PC-9 (cell line): ENCODE measurements at places on chromosomes 3 and 15. TPM values are rescaled to one million over a fixed set of nuclear protein-coding genes. Genes with fewer than 3 reads are reported as not detected.

C3orf20 gene
- not detected in 2 replicates for total RNA-seq

DNA sequence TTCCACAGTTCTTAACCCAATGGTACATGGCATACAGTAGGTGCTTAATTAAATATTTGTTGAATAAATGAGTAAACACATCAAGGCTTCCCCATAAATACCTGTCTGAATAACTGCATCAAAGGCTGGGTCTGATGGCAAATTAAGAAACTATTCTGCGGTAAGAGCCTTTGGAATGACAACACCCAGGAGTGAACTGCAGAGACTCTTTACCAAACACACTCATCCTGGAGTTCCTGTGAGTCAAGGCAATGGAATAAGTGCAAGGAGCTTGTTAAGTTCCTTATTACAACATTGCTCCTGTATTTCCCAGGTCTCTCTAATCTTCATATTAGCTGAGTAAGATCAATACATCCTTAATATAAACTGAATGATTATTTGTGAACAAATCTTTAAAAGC, 119.9 kb upstream of the STT3B start:
- no peaks in the 10 kb centered on the region for H3K36me3 ChIP-seq
- no peak overlapping the region for H3K27ac ChIP-seq
- no peaks in the 10 kb centered on the region for H3K27me3 ChIP-seq

- no peaks in the 10 kb centered on the region for H3K36me3 ChIP-seq
- no peak for DNase-seq
- H3K4me3 ChIP-seq: no peak overlapping the region
- H3K27ac ChIP-seq: no peak overlapping the region
Measured at GRCh38 chr3:14537590-14538450, 2.3 kb downstream of the GRIP2 start.

GRCh38 chr3:107599772-107600145, 77.0 kb downstream of the BBX start:
- DNase-seq: no peak
- H3K27me3 ChIP-seq: no peaks in the 10 kb centered on the region
- no peaks in the 10 kb centered on the region for H3K4me1 ChIP-seq

DNA sequence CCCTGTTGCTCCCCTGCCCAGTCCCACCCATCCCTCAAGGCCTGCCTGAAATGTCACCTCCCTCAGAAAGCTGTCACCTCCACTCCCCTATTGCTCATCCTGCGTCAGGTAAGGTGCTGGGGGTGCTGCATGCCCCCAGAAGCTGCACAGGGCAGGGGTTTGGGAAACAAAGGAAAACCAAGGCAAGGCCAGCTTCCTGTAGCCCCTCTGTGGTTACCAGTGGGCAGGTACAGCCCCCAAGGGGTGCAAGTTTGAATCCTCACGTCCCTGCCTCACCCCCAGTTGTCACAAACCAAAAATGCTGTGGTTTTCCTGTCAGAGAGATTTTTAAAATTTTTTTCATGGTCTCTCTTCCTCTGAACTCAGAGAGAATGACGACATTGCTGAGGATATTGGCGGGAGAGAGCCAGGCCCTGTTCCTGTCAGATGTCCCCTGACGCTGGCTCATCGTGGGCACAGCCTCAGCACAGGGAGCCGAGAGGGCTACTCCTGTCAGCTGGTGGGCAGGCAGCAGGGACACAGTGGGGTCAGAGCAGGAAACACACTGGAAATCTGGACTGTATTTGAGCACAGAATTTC, 27.0 kb downstream of the PSTPIP1 start:
- H3K4me1 ChIP-seq: no peaks in the 10 kb centered on the region
- DNase-seq: no peak
- H3K27me3 ChIP-seq: no peaks in the 10 kb centered on the region
- H3K36me3 ChIP-seq: no peaks in the 10 kb centered on the region
- no peak overlapping the region for H3K27ac ChIP-seq
- no peak overlapping the region for H3K4me3 ChIP-seq

SLC51B gene
- not detected in 2 replicates for total RNA-seq

DNA sequence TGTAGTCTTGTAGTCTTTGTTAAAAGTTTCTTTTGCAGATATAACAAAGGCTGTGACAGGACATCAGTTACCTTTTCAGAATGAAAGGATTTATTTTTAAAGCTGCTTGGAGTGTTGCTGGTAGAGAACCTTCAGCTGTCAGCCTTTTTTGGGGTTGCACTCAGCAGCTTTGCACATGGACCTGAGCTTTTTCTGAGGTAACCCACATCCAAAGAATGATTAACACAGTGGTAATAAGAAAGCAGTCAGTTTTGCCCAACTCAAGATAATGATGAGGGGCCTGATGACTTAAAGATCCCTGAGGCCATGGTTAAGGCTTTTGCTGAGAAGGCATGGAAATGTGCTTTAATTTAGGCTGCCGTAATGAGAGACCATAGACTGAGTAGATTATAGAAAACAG, 1042.7 kb downstream of the PLOD2 start:
- no peaks in the 10 kb centered on the region for H3K4me1 ChIP-seq
- no peak for DNase-seq
- no peak overlapping the region for H3K27ac ChIP-seq
- H3K4me3 ChIP-seq: no peak overlapping the region
- H3K36me3 ChIP-seq: no peaks in the 10 kb centered on the region

DNA sequence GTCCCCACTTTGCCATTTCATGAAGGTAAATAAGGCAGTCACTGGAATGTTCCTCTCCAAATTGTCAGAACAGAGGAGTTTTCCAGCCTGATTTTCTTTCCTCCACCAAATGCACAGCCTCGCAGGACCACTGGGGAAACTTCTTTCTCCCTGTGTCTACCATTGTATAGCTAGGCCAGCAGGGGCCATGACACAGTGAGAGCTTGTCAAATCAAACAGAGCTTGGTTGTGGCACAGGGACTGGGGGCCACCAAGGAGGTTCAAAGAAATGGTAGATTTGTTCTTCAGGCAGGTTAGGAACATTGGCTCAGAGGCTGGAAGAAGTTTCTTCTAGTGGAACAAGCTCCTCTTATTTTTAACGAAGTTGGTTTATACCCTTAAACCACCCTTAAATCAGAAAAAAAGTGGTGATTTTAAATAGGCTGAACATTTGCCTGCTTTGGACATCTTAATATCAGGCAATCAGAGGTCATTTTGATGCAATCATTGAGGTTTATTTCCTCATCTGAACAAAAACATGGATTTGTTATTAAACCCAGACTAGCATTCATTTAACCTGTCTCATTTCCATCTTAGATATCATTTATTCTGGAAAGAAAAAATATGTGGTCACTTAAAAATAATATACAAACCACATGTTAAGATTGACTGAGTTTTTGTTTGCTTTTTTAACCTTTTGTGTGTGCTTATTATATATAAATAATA, 105.6 kb downstream of the GTPBP8 start:
- no peaks in the 10 kb centered on the region for H3K27me3 ChIP-seq
- H3K27ac ChIP-seq: no peak overlapping the region
- DNase-seq: no peak
- H3K36me3 ChIP-seq: no peaks in the 10 kb centered on the region
- no peak overlapping the region for H3K4me3 ChIP-seq

SNX22 gene
- total RNA-seq: 0.33 and 0.40 TPM in 2 replicates

GRCh38 chr3:194176274-194176991, 40.5 kb downstream of the HES1 start:
- no peak overlapping the region for H3K27ac ChIP-seq
- H3K27me3 ChIP-seq: no peaks in the 10 kb centered on the region
- H3K4me3 ChIP-seq: no peak overlapping the region
- H3K4me1 ChIP-seq: 0 out of 2 replicates have a peak, but pooled peaks cover 4% of the 10 kb centered on the region
- no peaks in the 10 kb centered on the region for H3K36me3 ChIP-seq

DNA sequence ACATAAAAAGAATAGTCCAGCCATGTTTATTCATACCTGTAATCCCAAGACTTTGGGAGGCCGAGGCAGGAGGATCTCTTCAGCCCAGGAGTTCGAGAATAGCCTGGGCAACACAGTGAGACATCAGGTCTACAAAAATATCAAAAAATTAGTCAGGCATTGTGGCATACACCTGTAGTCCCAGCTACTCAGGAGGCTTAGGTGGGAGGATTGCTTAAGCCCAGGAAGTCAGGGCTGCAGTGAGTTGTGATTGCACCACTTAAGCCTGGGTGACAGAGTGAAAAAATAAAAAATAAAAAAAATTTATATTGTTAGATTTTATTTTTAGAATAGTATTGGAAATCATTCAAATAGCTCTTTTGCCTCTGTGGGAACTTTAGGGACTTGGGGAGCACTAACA, 12.8 kb upstream of the TM4SF1 start:
- H3K4me1 ChIP-seq: peaks cover 85% of the 10 kb centered on the region
- no peaks in the 10 kb centered on the region for H3K27me3 ChIP-seq
- H3K4me3 ChIP-seq: no peak overlapping the region
- DNase-seq: no peak
- H3K36me3 ChIP-seq: peaks cover 5% of the 10 kb centered on the region; the same call in 1 of the 2 replicates

- H3K27ac ChIP-seq: no peak overlapping the region
- no peak for DNase-seq
- no peaks in the 10 kb centered on the region for H3K36me3 ChIP-seq
- H3K27me3 ChIP-seq: no peaks in the 10 kb centered on the region
Measured at GRCh38 chr3:20811631-20812030, 625.6 kb upstream of the SGO1 start.

DNA sequence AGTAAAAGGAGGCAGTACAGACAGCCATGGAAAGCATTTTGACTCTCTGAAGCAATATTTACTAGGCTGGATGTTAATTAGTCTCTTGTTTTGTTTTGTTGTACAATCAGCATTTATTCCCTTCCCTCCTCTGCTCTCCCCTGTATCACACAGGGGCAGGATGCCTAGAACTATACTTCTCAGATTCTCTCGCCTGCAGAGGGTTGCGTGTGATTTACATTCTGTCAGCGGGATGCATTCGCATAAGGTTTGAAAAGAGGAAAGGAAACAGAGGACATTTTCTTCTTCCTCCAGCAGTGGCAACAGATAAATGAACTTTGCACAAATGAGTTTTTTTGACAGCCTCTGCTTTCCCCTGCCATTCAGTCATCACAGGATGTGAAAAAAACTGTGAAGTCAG, 188.3 kb downstream of the RSL24D1 start:
- H3K4me3 ChIP-seq: no peak overlapping the region
- H3K27ac ChIP-seq: no peak overlapping the region
- no peaks in the 10 kb centered on the region for H3K36me3 ChIP-seq
- peaks cover 10% of the 10 kb centered on the region; the same call in 1 of the 2 replicates for H3K27me3 ChIP-seq

TLR9 gene
- total RNA-seq: 0.30 and 0.44 TPM in 2 replicates

RTP2 gene
- total RNA-seq: not detected in 2 replicates

GRCh38 chr15:25775317-25775912, 87.7 kb downstream of the ATP10A start:
- no peaks in the 10 kb centered on the region for H3K36me3 ChIP-seq
- DNase-seq: no peak
- H3K4me1 ChIP-seq: no peaks in the 10 kb centered on the region
- peaks cover 38% of the 10 kb centered on the region for H3K27me3 ChIP-seq
- no peak overlapping the region for H3K27ac ChIP-seq
